ENCODE measurements at places on chromosomes 4 and X. TPM values are rescaled to one million over a fixed set of nuclear protein-coding genes. Genes with fewer than 3 reads are reported as not detected.
A peak's percentile ranks its signal among the peaks of the same experiment; 100 is the strongest.

DNA sequence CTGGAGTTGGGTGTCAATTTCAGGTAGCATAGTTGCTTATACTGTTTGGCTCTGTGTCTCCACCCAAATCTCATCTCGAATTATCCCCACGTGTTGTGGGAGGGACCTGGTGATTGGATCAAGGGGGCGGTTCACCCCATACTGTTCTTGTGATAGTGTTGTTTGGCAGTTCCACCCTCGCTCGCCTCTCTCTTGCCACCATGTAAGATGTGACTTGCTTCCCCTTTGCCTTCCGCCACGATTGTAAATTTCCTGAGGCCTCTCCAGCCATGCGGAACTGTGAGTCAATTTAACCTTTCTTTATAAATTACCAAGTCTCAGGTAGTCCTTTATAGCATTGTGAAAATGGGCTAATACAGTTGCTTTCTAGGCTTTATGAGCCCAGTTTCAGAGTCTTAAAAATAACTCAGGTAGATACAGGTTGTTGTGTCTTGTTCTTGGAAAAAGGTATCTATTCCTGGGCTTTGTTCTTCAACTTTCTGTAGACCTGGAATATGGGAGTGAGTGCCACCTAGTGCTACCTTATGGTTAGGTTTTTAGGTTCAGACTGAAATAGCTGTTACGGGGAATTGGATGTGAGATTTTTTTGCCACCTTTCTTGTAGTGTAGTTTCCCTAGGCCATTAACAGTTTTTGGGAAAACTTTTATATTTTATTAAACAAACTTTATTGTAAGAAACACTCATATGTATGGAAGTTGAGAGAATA is 15.6 kb downstream of the PGK1 start:
- DNase-seq, result no peak

DNA sequence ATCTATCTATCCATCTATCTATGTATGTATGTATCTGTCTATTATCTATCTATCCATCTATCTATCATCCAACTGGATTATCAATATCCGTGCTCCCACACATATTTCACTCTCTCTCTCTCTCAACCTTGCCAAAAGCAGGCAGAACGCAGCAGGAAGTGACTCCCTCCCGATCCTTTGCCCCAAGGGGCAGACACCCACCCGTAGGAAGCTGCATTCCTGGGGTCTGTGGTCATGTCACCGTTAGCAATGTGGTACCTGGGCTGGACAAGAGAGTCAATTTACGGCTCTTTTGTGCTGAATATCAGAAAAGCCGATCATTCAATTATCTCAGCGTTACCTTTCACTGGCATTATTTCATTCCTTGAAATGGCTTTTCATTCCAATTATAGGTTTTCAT is 119.6 kb upstream of the PPP2R3B start:
- no peak for DNase-seq

GRCh38 chr4:22500128-22500611 is 15.7 kb downstream of the ADGRA3 start:
- DNase-seq, result peak; percentile 40

DNA sequence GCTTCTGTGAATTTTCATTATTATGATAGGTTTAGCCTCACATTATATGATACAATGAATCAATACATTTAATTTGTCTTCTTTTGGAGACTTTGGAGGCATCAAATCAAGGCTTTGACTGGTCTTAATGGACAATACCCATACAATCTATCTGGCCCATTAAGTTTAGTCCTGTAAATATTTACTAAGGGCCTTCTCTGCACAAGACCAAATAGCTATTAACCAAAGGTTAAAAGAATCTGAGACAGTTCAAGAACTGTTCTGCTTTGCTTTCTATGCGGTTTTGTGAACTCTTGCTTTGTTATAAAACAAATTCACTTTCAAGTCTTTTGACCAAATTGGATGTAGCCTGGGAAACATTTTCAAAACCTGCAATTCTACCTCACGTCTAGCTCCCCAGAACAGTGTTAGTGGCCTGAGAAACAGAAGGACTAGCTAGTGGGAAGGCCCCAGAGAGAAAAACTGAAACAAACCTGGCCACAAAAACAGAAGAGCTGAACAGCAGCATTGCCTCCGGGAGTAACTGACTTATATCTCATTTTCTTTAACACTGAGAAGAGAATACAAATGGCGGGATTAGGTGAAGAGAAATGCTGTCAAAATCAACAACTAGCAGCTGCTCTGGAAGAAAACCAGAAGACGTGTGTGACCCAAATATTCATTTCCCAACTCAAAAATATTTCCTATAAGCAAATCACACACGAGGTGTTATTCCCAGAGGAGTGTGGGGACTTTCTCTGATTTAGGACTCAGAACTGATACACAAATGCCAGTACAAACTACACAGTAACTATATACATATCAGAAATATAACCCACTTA is 548 bp downstream of the TLR1 start:
- no peak for DNase-seq

DNA sequence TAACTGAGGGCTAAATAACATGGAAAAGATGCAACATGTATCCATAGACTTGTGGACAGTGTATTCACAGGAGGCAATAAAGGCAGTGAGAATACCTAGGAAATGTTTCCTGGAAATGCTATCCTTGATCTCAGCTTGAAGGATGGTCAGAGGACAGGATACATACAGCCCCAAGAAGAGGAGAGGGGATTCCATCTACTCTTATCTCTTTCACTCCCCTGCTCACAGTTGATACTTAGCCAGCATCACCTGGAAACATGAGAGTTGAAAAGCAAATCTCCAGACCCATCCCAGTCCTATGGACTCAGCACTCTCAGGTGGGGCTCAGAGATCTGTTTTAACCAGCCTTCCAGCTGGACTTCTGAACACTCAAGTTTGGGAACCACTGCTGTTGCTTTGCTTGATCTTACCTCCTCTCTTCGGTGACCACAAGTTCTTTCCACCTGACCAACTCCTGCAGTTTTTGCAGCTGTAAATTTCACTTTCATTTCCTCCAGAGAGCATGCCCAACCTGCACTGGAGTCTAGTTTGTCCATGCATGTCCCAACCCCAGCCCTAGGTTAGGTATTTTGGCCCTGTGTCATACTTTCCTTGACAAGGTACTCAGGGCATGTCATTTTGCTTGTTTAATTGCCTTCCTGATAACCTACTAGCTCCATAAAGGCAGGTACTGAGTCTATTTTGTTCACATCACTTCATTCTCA is 10.4 kb downstream of the RELL1 start:
- DNase-seq, result no peak

- no peak for DNase-seq
These were observed 413 bp downstream of the PDK3 start for GRCh38 chrX:24465532-24465865.

- no peak for DNase-seq
These were observed 398.8 kb upstream of the RPS6KA3 start for GRCh38 chrX:20665481-20665880.

DNA sequence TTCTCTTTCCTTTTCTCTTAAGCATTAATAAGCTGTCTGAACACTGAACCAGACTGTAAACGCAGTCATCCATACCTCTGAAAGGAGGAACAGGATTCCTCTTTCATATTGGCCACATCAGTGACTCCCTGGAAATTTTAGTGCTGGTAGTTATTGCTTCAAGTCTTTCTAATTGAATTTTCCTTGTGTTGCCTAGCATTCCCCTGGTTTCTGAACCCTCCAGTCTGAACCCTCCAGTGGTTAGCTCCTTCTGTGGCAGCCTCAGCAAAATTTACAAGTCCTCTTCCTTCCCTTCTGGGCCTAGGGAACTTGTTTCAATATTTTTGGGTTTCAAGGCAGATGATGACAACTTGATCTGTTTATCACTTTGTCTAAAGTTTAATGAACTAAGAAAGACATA is 7.9 kb downstream of the SPARCL1 start:
- DNase-seq, result no peak

- no peak for DNase-seq
These were observed 357.9 kb downstream of the HS3ST1 start for GRCh38 chr4:11070813-11071212.

- DNase-seq, result no peak
These were observed 15.5 kb upstream of the DCTD start for GRCh38 chr4:182932651-182933050.

DNA sequence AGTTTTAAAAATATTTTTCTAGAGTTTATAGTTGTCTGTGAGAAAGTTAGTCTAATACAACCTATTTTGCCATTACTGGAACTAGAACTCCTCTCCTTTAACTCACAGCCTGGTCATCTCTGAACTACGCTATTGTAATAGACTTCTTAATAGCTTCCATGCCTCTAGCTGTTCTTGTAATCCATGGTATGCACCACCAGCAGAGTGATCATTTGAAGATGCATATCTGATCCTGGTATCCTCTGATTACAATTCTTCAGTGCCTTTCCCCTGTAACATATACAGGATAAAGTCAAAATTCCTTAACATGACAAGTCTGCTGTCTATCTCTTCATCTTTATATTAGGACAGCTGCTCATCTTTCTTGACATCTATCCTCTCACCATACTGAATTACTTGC is 37.6 kb upstream of the NALF2 start:
- DNase-seq, result no peak

DNA sequence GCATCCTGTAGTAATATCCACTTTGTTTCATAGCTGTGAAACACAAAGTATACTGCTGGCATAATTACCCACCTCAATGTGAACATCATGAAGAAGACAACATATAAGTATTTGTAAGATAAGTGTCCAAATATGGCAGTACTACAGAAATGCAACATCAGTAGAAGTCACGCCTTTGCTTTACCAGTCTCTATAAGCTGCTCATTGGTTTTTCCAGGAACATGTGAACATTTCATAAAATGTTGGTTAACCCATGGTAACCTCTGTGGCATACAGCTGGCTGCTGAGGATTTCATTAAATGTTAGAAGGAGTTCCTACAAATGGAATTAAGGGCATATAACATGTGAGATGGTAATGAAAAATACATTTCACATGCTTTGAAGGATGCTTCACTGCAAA is 77.6 kb downstream of the PPP3CA start:
- DNase-seq, result no peak

GRCh38 chrX:44012484-44013096 is 39.4 kb upstream of the NDP start:
- peak; percentile 43 for DNase-seq

DNA sequence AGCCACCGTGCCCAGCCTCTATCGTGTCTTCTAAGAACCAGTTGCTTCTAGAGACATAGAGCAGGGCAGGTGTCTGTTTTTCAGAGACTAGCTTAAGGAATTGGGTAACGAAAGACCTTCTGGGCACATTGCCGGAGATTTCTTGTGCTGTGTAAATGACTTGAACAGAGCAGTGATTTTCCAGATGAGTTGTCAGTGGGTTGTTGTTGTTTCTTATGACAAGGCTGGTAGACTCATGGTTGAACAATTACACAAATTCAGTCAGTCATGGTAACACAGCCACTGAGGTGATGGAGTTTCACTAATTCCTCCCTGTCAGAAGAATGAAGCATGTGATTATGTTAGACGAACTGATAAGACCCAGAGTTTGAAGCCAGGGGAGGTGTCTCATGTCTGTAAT is 20.5 kb upstream of the DDX3X start:
- DNase-seq, result no peak

DNA sequence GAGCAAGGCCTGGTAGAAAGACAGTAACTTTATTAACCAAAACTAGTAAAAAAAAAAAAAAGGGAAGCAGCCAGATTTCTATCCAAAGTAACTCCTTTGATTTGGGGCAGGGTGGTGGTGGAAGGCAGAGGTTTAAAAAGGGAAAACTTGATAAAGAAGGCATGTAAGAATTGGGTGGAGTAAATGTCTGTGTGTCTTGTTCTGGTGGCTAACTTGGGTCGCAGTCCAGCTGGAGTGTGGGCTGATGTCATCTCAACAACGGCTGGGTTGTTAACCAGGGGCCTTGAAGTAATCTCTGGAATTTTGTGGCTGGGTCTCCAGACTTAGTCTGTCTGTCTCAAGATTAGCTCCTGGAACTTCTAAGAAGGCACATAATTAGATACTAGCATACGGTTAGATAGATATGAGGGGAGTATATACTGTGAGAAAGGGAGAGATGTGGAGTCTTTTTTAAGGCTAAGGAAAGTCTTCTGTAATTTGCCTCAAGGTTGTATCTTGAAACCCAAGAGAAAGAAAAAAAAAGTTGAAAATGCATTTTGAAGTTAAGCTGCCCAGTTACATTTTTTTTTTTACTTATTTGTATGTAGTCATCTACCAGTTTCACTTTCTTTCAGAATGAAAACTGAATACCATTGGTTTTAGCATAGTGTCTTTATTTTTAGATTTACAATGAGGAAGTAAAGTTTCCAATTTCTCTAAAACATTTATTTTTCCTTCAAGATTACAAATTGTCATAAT is 48.3 kb downstream of the MTHFD2L start:
- DNase-seq, result peak; percentile 52

The ADRA2C gene
- 3.0 TPM for total RNA-seq

The SRPX2 gene
- 5.7 TPM for total RNA-seq

The TEX13D gene
- not detected for total RNA-seq

The TACR3 gene
- total RNA-seq, result not detected

The HSFX2 gene
- total RNA-seq, result 1.3 TPM

The PHOX2B gene
- total RNA-seq, result not detected
